ENCODE measurements at places on chromosomes 4 and X. TPM values are rescaled to one million over a fixed set of nuclear protein-coding genes. Genes with fewer than 3 reads are reported as not detected.

GABRG1 gene
- not detected for total RNA-seq

COL25A1 gene
- not detected for total RNA-seq

NXF2B gene
- not detected for total RNA-seq

AKAP4 gene
- total RNA-seq, result not detected

EGFL6 gene
- not detected for total RNA-seq

GLRB gene
- not detected for total RNA-seq

TEX11 gene
- not detected for total RNA-seq

NUDT6 gene
- 1.1 TPM for total RNA-seq

DSPP gene
- not detected for total RNA-seq

FGF13 gene
- not detected for total RNA-seq

BEND4 gene
- total RNA-seq, result 0.47 TPM

PNCK gene
- total RNA-seq, result 0.72 TPM

C1QTNF7 gene
- not detected for total RNA-seq

MAGEC2 gene
- total RNA-seq, result not detected

CT83 gene
- not detected for total RNA-seq

SPARCL1 gene
- total RNA-seq, result not detected

DCAF4L1 gene
- total RNA-seq, result 0.25 TPM

TGIF2LX gene
- not detected for total RNA-seq

GABRA4 gene
- not detected for total RNA-seq
